Central memory CD8-positive, alpha-beta T cell (primary cell): ENCODE measurements at places on chromosomes 6 and 20.

DNA sequence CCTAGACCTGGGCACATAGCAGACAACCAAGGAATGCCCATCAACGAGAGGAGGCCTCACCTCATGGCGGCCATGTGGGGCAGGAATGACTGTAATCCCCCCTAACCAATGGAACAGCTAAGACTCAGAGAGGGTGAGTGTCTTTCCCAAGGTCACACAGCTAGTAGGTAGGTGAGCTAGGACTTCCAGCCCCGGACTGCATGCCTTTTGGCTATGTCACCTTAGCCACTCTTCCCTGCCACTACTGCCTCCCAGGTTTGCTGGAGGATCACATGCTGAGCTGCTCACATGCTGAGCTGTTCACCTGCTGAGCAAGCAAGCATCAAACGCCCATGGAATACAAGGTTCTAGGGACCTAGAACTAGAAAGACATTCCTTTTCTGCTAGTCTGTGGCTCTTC is 188.5 kb upstream of the PMEPA1 start:
- H3K27me3 ChIP-seq = peaks cover 40% of the 10 kb centered on the region
- no peak overlapping the region for H3K4me3 ChIP-seq
- DNase-seq = no peak
- no peak overlapping the region for H3K27ac ChIP-seq
- peaks cover 2% of the 10 kb centered on the region for H3K36me3 ChIP-seq

DNA sequence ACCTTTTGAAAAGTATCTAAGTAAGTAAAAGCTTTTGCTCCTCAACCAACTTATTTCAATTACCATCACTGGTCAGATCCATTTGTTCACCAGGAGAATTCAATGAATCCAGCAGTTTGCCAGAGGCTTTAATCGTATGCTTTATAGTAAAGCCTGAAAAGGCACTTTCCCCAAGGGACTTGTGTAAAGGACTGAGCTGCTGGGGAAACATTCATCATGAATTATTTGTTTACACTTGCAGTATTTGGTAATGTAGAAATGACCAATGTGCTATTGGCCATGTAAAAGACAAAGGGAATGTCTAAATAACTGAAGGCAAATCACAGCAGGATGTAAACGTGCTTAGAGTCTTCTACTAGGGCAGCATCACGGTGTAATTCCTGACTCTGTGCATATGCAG is 471.4 kb downstream of the ADGRB3 start:
- H3K4me3 ChIP-seq = no peak overlapping the region
- H3K4me1 ChIP-seq = no peaks in the 10 kb centered on the region
- H3K27me3 ChIP-seq = no peaks in the 10 kb centered on the region

GRCh38 chr20:11165789-11166188 is 492.0 kb upstream of the JAG1 start:
- no peaks in the 10 kb centered on the region for H3K4me1 ChIP-seq
- H3K27ac ChIP-seq = no peak overlapping the region
- no peaks in the 10 kb centered on the region for H3K27me3 ChIP-seq
- H3K36me3 ChIP-seq = no peaks in the 10 kb centered on the region

- peaks cover 6% of the 10 kb centered on the region for H3K4me1 ChIP-seq
- peaks cover 41% of the 10 kb centered on the region for H3K27me3 ChIP-seq
- no peak overlapping the region for H3K27ac ChIP-seq
- no peak for DNase-seq
- H3K4me3 ChIP-seq = no peak overlapping the region
- no peaks in the 10 kb centered on the region for H3K36me3 ChIP-seq
Measured at GRCh38 chr6:157967020-157967419, 14.6 kb upstream of the SYNJ2 start.

GRCh38 chr6:24927277-24927955 is 8.3 kb downstream of the RIPOR2 start:
- peaks cover 45% of the 10 kb centered on the region for H3K4me1 ChIP-seq
- no peaks in the 10 kb centered on the region for H3K27me3 ChIP-seq
- peak; percentile 25 for DNase-seq
- H3K36me3 ChIP-seq = peaks cover 64% of the 10 kb centered on the region
- H3K27ac ChIP-seq = peak overlapping the region; percentile 82
- H3K4me3 ChIP-seq = peak overlapping the region; percentile 63

GRCh38 chr6:37242429-37243052 is 15.0 kb upstream of the TBC1D22B start:
- H3K4me3 ChIP-seq = no peak overlapping the region
- H3K36me3 ChIP-seq = no peaks in the 10 kb centered on the region
- peaks cover 30% of the 10 kb centered on the region for H3K27me3 ChIP-seq

DNA sequence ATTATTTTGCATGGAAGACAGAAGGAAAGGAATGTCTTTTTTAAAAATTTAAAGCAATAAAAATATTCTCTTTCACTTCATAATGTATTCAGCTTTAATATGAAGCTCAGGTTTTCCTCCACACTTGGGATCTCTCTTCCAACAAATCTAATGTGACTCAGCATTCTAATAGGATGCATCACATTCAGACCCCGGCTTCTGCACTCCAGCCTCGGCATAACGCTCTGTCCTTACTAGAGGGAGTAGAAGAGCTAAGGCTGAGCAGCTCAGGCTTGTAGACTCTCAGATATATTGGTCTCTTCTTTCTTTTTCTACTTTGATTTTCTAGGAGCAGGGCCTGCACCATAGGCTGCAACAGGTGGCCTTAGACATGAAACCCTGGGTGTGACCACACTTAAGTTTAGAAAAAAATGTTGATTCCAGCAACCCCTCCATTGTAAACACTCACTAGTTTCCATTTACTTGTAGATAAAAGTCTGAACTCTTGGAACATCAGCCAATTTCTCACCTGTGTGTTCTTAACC is 161.7 kb downstream of the PAK5 start:
- H3K4me1 ChIP-seq = no peaks in the 10 kb centered on the region
- H3K4me3 ChIP-seq = no peak overlapping the region
- DNase-seq = no peak
- no peaks in the 10 kb centered on the region for H3K27me3 ChIP-seq

DNA sequence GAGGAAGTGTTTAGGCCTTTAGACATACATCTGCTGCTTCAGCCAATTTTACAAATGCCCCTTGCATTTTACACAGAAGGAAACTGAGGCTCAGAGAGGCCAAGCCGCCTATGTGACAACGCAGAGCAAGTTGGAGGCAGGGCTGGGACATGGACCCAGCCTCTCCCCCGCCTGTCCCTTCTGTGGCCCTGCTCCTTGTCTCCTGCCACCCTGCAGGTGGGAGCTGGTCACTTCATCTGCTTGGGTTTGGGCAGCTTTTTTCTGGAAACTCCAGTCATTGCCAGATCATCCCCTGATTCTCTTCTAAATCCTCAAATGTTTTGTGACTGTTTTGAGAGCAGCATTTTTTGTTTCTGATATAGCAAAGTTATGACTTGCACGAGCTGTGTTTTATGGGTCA is 68.9 kb downstream of the DLGAP4 start:
- H3K4me3 ChIP-seq = no peak overlapping the region
- no peak overlapping the region for H3K27ac ChIP-seq
- peaks cover 80% of the 10 kb centered on the region for H3K27me3 ChIP-seq
- H3K4me1 ChIP-seq = no peaks in the 10 kb centered on the region
- H3K36me3 ChIP-seq = no peaks in the 10 kb centered on the region

- no peak for DNase-seq
- no peak overlapping the region for H3K27ac ChIP-seq
- peak overlapping the region; percentile 78 for H3K4me3 ChIP-seq
- H3K36me3 ChIP-seq = peaks cover 4% of the 10 kb centered on the region
- H3K27me3 ChIP-seq = no peaks in the 10 kb centered on the region
- peaks cover 37% of the 10 kb centered on the region for H3K4me1 ChIP-seq
Measured at GRCh38 chr6:157380458-157380778, 572 bp upstream of the ZDHHC14 start.

DNA sequence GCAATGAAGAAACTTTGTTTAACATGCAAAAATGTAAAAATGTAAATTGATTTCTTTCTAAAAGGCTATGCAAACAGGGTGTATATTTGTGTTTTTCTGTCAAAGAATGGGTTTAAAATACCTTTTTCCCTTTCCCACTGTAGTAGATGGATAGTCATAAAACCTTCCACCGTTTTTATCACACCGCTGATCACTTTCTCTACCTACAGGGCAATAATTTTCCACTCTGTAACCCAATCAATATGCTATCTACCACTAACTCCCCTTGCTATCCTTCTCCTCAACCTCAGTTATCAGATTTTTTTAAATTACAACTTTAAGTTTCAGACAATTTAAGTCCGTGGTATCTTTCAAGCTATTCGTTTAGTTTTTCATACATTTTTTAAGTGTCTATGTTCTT is 91.4 kb upstream of the ARID1B start:
- H3K4me1 ChIP-seq = peaks cover 15% of the 10 kb centered on the region
- H3K27me3 ChIP-seq = peaks cover 10% of the 10 kb centered on the region
- H3K4me3 ChIP-seq = peak overlapping the region; percentile 80
- H3K36me3 ChIP-seq = peaks cover 10% of the 10 kb centered on the region
- DNase-seq = no peak
- H3K27ac ChIP-seq = peak overlapping the region; percentile 85

DNA sequence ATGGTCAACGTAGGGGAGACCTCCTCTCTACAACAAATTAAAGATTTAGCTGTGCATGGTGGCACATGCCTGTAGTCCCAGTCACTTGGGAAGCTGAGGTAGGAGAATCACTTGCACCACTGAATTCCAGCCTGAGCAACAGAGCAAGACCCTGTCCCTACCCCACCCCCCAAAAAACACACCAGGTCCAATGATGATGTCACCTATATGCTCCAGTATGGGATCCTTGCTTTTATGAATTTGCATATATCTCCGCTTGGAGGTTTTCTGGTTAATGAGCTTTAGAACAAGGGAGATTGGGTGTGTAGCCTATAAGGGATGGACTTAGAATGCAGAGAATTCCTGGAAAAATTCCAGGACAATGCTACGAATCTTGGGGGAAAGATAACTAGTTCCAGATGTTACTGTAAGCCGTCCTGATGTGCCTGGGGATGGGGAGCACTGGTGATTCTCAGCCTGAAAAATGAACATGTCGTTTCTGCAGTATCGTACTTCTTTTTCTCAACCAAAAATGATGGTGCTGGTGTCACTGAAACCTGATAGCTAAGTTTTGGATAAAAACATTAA is 61.1 kb downstream of the ZBTB2 start:
- H3K27me3 ChIP-seq = peaks cover 69% of the 10 kb centered on the region
- H3K4me3 ChIP-seq = no peak overlapping the region
- H3K27ac ChIP-seq = no peak overlapping the region
- H3K36me3 ChIP-seq = no peaks in the 10 kb centered on the region
- DNase-seq = no peak
- peaks cover 9% of the 10 kb centered on the region for H3K4me1 ChIP-seq

GRCh38 chr6:14305624-14306023 is 188.1 kb downstream of the CD83 start:
- H3K4me3 ChIP-seq = no peak overlapping the region
- no peaks in the 10 kb centered on the region for H3K4me1 ChIP-seq
- peaks cover 14% of the 10 kb centered on the region for H3K27me3 ChIP-seq
- H3K27ac ChIP-seq = no peak overlapping the region
- DNase-seq = no peak
- H3K36me3 ChIP-seq = no peaks in the 10 kb centered on the region

DNA sequence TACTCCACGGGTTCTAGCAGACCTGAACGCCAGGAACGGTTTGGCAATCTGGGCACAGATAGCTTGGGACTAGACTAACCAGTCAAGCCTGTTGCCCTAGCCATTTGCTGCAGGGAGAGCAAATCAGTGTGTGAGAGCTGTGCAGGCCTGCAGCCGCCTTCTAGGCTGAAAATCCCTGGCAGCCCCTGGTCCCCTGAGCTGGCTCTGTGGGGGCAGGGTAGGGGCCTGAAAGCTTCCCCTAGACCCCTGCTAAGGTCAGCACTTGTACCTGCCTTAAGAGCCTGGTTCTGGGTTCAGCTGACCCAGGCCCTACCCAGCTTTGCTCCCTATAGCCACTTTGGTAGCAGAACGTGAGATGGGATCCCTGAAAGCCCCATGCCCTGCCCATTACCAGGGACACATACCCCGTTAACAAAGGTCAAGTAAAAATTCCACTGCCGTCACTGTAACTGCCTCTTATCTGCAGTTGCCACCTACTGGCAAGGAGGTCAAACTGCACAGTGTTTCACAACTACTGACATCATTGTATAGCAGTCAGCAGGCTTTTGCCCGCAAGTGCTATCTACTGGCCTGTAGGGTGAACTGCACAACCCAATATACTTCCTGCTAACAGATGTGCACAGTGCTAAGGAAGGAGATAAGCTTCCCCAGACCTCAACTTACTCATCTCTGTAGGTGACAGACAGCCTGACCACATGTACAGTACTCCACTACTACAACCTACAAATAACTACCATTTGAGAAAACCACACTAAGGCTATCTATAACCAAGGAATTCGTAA is 95.1 kb upstream of the OLIG3 start:
- peak overlapping the region; percentile 39 for H3K4me3 ChIP-seq
- peaks cover 18% of the 10 kb centered on the region for H3K4me1 ChIP-seq
- peak; percentile 66 for DNase-seq
- H3K27me3 ChIP-seq = peaks cover 42% of the 10 kb centered on the region

DNA sequence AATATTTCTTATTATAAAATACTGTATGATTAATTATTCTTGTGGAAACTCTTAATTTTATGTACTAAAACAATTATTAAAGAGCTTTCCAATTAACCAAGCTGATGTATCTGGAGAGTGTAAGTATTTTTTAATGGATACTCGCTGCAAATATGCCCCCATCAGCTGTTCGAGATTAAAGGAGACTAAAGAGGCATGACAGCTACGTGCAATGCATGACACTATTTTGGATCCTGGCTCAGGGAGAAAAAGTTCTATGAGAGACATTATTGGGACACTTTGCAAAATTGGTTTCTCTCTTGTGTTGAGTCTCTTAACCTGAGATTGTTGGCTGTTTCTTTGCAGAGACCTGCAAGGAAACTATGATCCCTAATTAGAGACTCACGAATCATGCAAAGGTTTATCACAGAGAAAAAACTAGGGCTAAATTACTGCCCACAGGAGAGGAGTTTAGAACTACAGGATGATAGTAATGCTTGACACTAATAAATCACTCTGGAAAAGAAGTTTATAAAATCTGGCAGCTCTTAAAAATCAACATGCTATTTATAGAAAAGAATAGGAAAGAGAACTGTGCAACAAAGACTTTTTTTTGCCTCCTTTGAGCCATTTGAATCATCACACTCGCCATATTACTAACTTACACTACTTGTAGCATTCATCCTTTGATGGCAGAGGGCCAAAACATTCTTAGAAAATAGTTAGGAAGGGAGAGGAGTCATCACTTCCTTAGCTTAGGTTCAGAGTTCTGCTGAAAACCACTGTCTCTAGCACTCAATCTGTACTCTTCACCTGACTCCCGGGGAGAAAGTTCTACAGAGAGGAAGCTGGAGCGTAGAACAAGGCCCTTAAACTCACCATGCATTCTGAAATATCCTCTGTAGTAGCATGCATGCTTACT is 25.3 kb downstream of the NRN1 start:
- peaks cover 23% of the 10 kb centered on the region for H3K27me3 ChIP-seq
- no peaks in the 10 kb centered on the region for H3K4me1 ChIP-seq
- no peak overlapping the region for H3K4me3 ChIP-seq
- H3K36me3 ChIP-seq = no peaks in the 10 kb centered on the region
